Right ventricle myocardium superior (tissue), 1 donor: ENCODE measurements at places on chromosomes 3 and 15.

GRCh38 chr3:55523471-55523870, 36.4 kb upstream of the WNT5A start:
- no peak for DNase-seq

- no peak for DNase-seq
Observed at GRCh38 chr3:120642368-120642948, 39.6 kb downstream of the HGD start.

DNA sequence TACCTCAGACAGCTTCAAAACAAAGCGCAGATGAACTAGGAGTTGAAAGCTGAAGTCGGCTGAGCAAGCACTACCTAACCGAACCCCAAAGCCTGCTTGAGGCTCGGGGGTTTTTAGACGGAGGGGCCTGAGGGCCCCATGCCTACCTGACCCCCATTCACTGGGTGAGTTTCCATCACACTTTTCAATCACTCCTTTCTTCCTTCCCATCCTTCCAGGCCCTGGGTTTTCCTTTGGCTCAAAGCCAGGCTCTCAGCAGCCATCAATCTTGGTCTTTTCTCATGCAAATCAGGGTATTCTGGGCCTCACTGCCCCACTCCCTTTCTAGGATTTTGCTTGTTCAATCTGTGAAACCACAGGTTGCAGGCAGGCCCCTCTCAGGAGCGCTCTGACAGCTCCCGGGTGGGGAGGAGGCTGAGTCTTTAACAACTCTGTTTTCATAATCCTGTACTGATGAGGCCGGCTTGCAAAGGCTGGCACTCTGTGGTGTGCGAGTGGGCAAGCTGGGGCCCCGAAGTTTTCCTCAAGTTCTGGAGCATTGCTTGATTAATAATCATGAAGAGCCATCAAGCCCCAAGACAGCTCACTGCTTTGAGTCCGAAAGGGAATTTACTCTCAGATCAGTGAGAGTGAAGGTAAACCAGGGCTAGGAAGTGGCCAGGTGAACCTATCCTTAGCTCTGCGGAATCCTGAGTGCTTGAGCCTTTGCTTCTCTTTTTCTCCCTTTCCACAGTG, 97.6 kb downstream of the FRMD4B start:
- no peak for DNase-seq

DNA sequence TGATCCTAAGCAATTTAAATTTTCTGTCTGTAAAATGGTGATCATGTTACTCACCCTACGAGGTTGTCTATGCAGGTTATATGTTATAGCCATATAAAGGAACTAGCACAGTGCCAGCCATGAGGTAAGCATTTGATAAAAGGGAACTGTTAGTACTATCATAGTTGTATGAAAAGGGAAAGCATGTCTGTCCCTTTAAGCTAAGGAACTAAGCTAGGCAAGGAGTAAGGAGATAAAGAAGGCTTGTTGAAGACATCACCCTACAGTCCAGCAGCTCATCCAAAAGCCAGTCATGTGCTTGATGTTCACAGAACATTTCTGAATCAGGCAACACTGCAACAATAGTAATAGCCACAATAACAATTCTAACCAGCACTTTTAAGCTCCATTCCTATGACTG, 243.9 kb downstream of the ZBTB20 start:
- no peak for DNase-seq

DNA sequence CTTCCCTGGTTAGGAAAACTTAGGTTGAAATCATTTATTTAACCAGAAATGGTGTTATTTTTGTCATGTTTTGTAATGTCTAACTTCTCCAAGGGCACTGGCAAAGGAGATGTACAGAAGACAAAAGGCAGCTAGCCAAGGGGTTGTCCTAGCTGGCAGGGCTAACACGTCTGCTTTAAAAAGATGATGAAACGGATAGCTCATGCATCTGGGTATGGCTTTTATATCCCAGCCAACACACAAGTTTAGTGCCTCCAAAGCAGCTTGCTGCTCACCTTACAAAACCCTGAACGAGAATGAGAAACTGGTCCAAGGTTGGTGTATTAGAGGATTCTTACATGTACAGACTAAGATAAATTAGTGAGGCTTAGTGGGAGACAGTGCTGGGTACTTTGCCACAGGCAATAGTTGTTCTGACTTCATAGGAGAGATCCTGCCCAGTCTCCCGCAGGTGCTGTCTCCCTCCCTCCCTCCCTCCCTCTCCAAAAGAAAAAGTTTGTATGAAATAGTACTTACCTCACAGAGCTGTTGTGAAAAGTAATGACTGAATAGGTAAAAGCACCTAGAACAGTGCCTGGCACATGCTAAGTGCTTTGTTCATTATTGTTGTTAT, 47.8 kb downstream of the KCNMB2 start:
- DNase-seq = no peak

DNA sequence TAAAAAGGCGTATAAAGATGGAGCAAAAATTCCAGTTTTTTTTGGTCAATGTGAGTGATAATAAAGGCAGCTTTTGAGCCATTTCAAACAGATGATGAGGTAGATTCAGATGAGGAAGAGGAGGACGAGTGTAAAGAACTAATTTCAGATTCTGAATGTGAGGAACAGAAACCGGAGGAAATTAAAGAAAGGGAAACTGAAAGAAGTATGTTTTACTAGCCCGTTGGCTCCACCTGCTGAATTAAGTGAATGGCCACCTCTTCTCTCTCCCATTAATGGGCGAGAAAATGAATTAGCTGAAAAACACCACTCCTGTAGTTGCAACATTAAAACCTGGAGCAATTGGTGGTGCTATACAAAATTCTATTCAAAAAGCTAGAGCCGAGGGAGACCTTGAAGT, 55.4 kb downstream of the CYP19A1 start:
- no peak for DNase-seq

- DNase-seq = no peak
Observed at GRCh38 chr15:85913461-85913860, 118.7 kb upstream of the KLHL25 start.

DNA sequence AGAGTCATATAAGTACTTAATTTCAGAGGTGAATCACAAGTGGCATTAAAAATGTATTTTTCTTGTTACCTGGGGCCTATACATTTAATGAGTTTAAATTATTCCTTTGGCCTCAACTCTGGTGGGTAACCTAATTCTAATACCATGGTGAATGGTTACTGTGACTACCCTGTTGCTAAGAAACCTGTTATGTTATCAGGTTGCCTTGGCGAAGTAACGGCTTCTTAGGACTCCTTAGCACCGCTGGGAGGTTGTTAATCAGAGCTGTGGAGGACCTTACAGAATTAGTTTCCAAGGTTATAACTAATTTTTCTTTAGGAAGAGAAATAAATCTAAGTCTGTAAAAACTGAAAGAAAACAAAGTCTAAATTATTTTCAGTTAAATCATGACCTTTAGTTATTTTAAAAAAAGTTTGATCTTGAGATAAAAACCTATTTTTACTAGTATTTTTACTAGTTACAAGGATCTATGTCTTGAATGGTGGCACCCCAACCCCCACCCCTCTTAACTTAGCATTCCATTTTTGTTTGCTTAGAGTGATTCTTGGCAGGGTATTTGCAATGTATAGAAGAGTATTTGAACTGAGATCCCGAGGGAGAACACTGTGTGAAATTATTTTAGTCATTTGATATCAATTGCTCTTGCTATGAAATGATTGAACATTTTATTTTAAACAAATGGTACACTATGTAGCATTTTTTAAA, 155.5 kb downstream of the FNDC3B start:
- no peak for DNase-seq

GRCh38 chr15:80977627-80978036, 12.0 kb downstream of the MESD start:
- peak; percentile 74 for DNase-seq

- DNase-seq = no peak
Observed at GRCh38 chr3:135865085-135865484, 100.4 kb upstream of the PPP2R3A start.

- no peak for DNase-seq
Observed at GRCh38 chr3:161423911-161424522, 52.7 kb upstream of the SPTSSB start.
